ENCODE measurements at places on chromosomes 6 and 20.

GRCh38 chr20:7765221-7765620 is 175.0 kb downstream of the HAO1 start:
- DNase-seq, result no peak

DNA sequence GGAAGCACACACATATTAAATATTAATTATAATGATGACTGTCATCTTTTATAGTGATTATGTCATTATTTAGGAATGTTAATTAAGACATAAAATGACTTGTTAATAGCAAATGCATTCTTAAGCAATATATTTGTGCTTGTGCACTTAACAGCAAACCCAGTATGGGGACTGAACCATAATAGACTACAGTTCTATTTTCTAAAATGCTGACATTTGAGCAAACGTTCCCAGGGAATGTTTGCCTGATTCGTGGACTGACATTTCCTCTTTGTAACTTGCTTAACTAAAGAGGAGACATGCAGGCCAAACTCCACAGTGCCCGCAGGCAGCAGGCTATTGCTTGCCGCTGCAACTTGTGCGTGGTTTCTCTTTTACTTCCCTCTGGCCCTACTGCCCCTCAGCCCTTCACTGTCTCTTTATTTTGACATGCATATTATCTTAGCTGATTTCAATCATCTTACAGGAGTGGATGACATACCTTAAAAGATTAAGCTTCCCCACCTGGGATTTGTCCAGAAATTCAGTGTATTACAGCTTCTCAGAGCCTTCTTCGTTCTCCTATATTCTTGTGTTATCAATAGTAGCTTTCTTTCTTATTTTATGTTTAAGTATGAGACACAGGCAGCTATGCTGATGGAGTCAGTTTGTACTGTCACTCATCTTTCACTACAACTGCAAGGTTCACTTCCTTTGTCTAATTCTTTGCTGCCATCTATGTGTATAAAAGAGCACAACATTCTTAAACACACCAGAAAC is 141.5 kb downstream of the GMDS start:
- DNase-seq, result no peak

- no peak for DNase-seq
These were observed 22.3 kb upstream of the PXDC1 start for GRCh38 chr6:3773678-3774298.

DNA sequence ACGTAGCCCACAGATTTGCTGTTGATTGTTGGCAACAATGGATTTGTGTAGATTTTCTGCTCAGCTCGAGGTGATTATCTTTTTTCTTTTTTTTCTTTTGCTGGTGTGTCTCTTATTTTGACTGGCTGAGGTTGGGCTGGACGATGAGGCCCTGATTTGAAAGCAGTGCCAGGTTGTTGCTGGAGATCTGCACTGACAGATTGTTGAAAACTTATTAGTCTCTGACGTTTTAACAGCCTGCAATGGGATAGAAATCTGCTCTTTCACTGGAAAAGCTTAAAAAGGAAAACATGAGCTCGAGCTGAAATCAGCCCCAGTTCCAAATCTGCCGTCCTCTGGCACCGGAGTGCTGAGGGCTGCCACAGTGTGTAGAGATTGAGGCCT is 87.7 kb downstream of the PDE7B start:
- no peak for DNase-seq

- DNase-seq, result no peak
These were observed 156.3 kb downstream of the ARID1B start for GRCh38 chr6:156933201-156934068.

- no peak for DNase-seq
These were observed 7.9 kb upstream of the SIRPA start for GRCh38 chr20:1887321-1887720.

DNA sequence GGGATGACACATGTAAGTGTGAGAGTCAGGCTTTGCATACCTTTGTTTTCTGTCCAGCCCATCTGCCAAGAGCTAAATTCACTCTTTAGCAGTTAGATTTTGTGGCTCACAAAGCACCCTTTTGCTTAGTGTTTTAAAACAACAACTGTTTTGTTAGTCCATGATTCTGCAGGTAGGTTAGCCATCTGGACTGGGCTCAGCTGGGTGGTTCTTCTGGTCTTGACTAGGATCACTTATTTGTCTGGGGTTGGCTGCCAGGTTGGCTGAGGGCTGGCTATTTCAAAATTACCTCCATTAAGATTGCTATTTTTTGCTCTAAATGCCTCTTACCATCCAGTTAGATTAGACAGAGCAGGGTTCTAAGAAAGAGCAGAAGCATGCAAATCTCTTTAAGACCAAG is 489.3 kb downstream of the BTBD3 start:
- no peak for DNase-seq
